ENCODE measurements at places on chromosomes 12 and 14.
A peak's percentile ranks its signal among the peaks of the same experiment; 100 is the strongest.

GRCh38 chr12:34291001-34291400 lies 268.7 kb downstream of the ALG10 start:
- no peak for DNase-seq

GRCh38 chr14:99028041-99028440 lies 244.0 kb downstream of the BCL11B start:
- no peak for DNase-seq

GRCh38 chr14:99188731-99189191 lies 83.2 kb downstream of the BCL11B start:
- DNase-seq = no peak

DNA sequence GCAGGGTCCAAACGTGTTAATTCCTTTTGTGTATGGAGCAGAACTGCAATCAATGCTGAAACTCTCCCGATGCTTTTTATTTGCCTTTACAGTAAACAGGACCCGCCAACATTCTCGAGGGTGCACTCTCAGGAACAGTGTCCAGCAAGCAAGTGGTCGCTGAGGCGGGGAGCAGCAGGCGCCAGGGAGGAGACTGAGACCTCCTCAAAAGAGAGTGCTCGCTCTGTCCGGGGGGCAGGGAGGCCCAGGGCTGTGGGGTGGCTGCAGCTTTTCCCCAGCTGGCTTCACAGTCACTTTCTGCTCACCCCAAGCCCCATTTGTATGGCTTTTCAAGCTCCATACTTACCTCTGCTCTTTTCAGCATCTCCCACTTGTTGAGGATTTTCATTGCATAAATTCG lies 49.2 kb downstream of the CDC42BPB start:
- DNase-seq = no peak

GRCh38 chr14:58332561-58332960 lies 34.2 kb downstream of the ARID4A start:
- DNase-seq = no peak

DNA sequence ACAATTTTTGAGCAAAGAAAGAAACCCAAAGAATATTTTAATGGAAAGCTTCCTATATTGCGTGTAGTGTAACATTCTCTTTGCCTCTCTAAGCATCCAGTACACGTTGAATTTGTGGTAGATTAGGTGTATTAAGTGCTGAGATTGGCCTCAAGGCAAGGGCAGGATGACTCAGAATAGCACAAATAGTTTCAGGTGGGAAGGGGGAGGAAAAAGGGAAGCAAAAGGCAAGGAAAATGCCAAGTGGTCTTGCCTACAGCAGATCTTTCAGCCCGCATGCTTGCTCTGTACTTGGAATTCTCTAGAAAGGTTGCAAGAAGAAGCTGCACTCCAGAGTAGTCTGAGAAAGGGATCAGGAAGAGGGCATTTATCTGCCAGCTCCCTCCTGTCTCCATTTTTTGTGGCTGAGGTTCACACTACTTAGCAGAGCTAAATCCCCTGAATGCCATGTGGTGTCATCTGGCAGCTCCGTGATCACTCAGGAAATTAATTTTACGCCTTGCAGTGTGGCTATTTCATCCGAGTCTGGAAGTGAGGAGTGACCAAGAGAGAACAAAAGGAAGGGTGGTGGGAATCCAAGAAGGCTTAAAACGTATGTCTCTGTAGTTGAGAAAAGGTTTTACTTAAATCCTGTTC lies 28.5 kb downstream of the CDKN1B start:
- no peak for DNase-seq

DNA sequence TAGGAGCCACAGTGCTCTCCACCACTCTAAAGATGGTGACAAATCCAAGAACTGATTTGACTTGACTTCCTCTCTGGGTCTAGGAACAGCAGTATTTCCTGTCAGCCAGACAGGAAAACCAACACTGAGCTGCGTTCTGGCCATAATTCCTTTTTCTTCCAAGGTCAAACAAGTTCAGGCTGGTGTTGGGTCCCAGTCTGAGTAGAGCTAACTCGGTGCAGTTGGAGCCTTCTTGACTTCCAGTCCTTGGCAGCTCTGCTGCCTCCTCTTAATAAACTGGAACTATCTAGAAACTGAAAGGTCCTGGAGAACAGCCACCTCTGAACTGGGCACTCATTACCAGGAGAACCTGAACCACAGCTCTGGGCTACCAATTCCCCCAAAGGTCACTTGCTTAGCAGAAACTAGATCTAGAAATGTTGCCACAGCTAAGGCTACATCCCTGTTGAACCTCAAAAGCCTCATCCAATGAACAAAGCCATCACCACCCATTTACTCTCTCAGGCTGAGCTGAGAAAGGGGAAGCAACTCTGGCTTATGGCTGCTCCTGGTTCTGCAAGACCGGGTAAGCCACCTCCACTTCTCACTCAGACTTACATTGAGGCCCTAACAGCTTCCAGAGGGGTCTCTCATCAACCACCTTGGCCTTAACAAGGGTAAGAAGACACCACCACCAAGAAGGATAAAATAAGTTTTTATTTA lies 27.7 kb downstream of the MAX start:
- DNase-seq = no peak

DNA sequence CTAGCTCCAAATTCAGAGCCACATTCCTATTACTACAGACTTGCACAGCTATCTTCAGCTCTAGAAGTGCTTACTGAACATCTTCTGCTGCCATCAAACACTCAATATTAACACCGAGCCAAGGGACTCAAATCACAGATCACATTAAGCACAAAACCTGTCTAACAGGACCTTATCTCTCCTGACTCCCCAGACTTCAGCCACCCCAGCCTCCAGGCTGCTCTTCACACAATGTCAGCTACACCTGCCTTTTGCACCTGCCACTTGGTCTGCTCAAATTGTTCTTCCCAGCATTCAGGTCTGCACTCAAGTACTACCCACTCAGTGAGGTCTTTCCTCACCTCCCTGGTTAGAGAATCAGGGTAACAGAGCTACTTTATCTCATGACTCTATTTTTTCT lies 57.1 kb downstream of the GALC start:
- DNase-seq = no peak

- DNase-seq = no peak
Measured at GRCh38 chr12:21296751-21297406, 37.8 kb downstream of the SLCO1A2 start.

DNA sequence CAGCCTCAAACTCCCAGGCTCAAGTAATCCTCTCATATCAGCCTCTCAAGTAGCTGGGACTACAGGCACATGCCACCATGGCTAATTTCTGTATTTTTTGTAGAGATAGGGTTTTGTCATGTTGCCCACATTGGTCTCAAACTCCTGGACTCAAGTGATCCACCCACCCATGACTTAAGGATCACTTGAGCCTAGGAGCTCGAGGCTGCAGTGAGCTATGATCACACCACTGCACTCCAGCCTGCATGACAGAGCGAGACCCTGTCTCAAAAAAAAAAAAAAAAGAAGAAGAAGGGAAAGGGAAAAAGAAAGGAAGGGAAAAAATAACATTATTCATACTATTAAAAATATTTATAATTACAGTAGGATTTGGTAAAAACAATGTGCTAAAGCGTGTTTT lies 19.2 kb downstream of the EPS8 start:
- DNase-seq = no peak

DNA sequence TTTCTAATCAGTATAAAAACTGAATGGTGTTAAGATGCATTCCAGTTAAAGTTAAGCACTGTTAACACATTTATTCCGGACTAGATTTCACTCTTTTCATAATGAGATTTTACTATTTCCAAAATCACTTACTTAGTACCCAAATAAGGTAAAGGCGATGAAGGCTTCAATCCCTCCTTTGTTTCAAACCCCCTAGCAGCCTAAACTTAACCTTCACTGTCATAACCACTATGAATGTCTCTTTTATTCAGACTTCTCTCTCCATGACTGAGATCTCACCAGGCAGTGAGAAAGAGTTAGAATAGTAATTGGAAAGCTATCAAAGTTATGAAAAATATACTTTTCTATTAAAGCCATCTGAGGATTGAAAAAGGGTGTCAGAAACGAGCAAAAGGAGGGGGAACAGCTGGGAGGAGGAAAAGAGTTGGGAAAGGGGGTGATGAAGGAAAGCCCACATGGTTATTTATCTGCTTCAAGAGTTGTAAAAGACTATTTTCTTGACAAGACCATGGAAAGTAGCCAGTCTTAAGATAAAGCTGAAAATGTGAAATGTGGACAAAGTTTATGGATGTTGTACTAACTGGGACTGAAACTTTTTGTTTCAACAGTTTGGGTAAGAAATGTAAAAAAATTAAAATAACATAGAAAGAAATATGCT lies 11.7 kb downstream of the EPS8 start:
- DNase-seq = no peak

DNA sequence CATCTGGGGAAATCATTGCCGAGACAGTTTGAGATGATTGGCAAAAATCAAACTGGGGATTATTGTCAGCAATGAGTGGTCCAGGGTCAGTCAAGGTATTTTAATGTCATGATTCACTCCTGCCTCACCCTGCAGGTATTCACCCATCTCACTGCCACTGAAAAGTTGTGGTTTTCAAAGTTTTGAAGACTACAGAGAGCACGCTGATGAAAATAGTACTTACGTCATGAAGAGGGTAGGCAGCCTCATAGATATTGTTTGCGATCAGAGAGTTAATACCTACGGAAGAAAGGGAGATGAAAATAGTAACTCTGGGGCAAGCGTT lies 138.0 kb downstream of the ANO2 start:
- no peak for DNase-seq

DNA sequence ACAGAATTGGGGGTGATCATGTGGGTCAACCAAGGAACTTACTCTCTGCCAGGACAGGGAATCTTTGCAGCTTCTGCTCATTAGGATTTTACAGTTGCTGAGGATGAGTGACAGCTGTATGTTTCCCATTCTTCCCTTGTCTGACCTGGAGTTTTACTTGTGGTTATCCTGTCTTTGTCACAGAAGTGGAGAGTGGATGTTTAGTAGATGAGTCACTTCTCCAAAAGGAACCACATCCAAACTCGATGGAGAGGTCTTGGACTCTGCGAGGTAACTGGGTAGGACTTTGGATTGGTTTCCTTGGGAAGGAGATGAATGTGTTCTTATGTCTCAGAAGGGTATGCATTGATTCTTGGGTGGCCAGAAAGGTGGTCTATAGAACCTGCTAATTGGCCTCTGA lies 53.8 kb upstream of the USP44 start:
- DNase-seq = no peak

DNA sequence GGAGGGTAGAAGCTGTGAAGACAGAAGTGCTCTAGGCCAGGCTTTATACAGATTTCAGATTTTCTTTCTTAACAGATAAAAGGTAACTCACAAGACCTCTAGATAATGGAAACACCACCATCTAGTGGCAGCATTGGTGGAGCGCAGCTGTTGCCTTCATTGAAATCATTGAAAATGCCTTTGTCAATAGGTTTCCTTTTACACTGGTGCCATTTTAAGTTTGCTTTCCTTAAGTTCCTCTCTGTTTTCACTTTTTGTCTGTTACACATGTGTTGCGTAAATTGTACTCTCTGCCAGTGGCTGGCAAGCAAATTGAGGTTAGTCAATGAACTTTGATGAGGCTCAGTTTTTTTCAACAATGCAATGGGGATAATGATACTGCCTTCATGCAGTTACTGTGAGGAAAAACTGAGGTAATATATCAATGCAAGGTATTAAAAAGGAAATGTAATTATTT lies 31.1 kb downstream of the ALDH1L2 start:
- DNase-seq = peak; percentile 49

DNA sequence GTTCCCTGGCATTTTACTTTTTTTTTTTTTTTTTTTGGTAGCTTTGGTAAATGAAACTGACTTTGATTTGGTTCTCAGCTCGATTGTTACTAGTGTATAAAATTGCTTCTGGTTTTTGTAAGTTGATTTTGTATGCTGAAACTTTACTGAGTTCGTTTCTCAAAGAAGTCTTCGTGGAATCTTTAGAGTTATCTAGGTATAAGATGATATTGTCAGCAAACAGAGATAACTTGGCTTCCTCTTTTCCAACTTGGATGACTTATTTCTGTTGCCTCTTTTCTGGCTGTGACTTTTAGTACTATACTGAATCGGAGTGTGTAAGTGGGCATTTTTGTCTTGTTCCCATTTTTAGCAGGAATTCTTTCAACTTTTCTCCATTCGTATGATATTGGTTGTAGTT lies 28.1 kb downstream of the USP15 start:
- no peak for DNase-seq

- peak; percentile 41 for DNase-seq
Measured at GRCh38 chr12:69739287-69740191, 879 bp downstream of the RAB3IP start.

DNA sequence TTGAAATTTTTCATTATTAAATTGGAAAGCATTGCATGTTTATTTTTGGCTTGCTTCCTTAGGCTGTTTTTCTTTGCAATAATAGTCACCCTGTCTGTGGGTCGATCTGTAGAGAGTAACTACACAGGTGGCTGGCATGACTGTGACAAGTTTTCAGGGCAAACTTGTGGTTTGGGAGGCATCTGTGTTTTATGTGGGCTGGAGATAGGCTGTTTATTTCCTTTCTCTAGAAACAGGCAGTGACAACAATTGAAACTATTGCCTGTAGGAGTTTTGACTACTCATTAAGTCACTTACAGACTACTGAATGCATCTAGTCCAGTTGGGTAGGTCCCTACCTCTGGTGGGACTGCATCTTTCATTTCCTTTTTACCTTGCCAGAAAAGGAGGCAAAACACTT lies 155.6 kb downstream of the DYRK2 start:
- DNase-seq = peak; percentile 23

DNA sequence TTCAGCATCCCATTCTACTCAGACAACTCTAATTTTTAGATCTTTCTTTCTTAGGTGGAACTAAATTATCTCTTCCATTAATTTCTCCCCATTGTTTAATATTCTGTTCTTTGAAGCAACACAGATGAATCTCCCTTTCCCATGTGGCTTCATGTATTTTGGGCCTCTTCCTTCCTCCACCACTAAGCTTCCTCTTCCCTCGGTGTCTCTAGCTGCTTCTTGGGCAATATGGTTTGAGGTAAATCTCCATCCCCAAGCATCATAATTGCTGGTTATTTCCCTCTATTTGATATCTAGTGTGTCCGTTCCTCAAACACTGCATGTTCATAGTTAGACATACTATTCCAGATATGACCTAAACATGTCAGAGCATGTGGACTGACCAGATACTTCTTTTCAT lies 119.2 kb downstream of the PELI2 start:
- no peak for DNase-seq

DNA sequence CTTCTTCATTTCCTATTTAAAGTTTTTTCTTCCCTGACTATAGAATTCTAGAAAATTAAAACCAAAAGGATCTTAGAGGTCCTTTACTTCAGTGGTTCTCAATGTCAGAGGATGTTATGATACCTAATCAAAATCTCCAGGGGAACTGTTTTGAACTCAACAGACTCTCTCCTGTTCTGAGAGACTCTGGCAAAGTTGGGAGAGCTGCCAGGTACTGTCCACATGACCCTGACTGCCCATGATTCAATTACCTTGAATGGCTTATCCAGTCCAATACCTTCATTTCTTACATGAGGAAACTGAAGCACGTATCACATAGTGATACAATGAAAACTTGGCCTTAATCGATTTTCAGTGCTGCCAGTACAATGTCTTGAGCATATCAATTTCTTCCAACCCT lies 16.6 kb downstream of the ALKBH1 start:
- no peak for DNase-seq

- DNase-seq = no peak
Measured at GRCh38 chr12:10226086-10226485, 13.4 kb downstream of the GABARAPL1 start.

- DNase-seq = no peak
Measured at GRCh38 chr12:66612090-66612775, 66.6 kb downstream of the GRIP1 start.
